DMS79 treated with DMSO at 0.1 percent for 48 hours (cell line): ENCODE measurements at places on chromosomes 6 and 20.

DNA sequence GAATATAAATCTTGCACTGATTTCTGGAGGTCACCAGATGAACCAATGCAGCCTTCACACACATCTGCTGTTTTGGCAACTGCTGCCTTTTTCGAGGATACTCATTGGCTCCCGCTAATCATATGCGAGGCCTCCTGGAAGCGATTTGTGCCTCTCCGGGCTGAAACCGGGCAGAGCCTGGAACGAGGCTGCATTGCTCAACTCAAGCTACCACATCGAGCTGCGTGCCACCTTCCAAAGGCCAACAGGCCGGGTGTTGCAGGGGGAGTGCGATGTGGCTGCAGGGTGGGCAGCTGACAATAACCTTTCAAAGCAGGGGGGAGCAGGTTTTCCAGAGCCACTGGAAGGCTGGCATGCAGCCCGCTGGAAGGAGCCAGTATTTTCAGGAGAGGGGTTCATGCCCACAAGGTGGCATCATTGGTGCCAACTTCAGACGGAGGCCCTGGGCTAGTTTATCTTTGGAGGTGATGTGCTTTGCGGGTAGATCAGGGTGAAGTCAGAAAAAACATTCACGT, 122.6 kb upstream of the IFNGR1 start:
- DNase-seq: no peak

GRCh38 chr20:17708675-17709360, 9.1 kb downstream of the BANF2 start:
- no peak for DNase-seq

DNA sequence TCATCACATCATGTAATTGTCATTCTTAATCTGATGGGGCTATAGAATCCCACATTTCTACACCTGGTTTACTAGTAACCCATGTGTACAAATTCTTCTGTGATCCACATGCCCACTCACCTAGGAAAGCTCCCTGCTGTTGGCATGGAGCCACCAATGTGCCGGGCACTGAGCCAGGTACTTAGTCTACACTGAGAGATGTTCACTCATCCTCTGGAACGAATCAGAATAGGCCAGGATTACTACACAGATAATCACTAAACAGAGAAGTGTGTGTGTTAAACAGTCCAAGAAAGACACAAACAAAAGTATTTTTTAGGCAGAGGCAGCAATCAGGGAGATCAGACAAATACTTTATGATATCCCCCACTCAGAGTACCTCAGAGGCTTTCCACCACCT, 193.2 kb upstream of the VGLL2 start:
- DNase-seq: no peak

DNA sequence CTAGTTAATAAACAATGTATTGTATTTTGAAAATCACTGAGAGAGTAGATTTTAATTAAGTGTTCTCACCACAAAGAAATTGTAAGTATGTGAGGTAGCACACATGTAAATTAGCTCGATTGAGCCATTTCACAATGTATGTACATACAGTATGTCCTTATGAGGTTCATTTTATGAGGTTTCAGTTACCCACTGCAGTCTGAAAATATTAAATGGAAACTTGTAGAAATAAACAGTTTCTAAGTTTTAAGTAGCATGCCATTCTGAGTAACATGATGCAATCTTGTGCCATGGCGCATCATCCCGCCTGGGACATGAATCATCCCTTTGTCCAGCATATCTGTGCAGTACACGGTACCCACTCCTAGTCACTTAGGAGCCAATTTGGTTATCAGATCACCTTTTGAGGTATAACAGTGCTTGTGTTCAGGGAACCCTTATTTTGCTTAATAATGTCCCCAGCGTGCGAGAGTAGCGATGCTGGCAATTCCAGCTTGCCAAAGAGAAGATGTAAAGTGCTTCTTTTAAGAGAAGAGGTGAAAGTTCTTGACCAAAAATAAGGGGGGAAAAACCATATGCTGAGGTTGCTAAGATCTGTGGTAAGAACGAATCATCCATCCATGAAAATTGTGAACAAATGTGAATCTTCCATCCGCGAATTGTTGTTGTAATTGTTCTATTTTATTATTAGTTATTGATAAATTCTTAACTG, 64.7 kb downstream of the KCNS1 start:
- no peak for DNase-seq

DNA sequence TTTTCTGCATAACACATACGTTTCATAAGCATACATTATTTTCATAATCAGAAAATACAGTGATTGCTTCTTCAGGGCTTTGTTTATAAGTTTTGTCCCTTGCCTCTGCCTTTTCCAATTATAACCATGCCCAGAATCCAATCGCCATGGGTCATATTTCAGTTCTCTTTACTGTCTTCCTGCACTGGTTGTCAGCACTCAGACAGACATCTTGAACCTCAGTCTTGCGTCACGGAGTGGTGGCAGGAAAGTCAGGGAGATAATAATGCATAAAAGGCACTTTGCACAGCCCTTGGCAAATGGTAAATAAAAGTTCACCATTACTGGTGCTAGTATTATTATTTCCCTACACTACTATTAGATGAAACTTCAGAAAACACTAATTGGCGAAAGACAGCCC, 7.2 kb downstream of the KIF16B start:
- no peak for DNase-seq

GRCh38 chr6:17705428-17705777, 1.3 kb downstream of the NUP153 start:
- peak; percentile 34 for DNase-seq

DNA sequence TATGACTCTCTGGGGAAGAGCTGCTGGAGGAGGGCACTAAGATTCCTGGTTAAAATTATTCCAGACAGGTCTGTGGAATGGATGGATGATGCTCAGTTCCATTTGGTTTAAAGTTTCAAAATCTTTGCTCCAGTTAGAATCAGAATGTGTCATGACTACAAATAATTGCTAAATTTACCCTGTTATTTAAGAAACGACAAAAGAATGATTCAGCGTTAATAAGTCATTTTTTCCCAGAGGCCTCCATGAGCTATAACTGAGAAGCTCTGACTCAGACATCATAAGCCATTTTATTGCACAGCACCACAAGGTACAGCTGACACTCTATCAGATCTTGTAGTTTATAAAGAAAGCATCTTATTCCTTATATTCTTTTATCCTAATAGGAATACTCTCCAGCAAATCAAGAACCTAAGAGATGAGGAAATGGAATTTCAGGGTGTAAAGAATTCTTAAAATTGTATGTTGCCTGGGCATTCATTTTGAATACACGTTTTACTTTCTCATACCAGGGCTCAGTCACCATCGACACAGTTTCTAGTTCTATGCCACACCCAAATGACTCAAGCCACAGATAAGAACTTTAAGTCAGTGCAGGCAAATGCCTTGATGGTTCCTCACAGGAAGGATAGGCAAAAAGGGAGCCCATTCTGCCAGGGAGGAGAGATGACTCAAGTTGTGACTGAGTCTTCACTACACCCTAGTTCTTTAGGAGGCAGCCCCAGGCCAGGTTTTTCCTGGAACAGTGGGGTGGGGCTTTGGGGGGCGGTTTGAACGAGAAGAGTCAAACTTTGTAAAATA, 636.0 kb downstream of the MMUT start:
- DNase-seq: no peak

- no peak for DNase-seq
Observed at GRCh38 chr6:169254456-169255316, 1.0 kb upstream of the THBS2 start.

- DNase-seq: no peak
Observed at GRCh38 chr6:154758125-154758524, 24.9 kb downstream of the SCAF8 start.

- peak; percentile 27 for DNase-seq
Observed at GRCh38 chr20:37902504-37903313, at the start of gene VSTM2L. Gene VSTM2L (plus strand): TSS chr20:37903127. CDS start chr20:37903351, 224 bp downstream.

DNA sequence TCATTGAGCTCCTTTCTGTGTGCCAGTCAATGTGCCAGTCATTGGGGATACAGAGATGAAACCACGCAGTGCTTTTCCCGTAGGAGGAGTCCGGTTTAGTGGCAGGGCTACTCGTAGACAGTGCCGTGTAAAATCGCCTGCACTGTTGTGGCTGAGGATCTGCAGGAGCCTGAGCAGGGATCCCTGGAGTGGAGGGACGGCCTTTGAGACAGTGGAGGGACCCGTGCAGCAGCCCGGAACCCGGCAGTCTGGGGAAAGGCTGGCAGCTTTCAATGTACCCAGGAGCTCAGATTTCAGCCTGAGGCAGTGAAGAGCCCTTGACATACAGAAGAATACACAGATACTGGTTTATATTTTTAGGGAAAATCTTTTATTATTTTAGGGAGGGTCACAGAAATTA, 203.3 kb downstream of the ARID1B start:
- DNase-seq: peak; percentile 88

DNA sequence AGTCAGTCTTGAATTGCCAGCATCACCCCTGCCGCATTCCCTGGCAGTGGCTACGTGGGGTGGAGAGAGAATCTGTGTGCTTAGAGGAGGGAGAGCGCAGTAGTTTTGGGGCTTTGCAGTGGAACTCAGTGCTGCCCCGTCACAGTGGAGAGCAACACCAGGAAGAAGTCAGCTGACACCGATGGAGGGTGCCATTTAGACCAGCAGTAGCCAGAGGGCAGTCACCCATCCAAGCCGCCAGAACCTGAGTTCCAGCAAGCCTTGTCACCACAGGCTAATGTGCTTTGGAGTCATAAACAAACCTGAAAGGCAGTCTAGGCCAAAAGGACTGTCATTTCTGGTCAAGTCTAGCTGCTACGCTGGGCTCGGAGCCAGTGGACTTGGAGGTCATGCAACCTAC, 22.0 kb upstream of the PERP start:
- DNase-seq: no peak

DNA sequence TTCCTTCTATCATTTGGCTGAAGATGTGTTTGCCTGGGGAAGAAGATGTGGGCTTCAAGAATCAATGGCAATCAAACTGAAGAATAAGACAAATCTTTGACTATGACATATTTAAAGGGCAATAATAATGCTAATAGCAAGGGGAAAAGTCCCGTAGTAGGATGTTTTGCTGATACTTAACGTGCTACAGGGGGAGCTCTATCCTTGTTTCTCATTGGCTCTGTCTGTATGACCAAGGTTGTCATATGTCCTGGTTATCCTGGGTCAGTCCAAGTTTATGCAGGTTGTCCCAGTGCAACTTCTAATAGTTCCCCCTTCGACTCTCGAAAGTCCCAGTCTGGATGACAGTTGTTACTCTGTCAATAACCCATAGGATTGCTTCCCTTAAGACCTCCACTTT, 321.3 kb downstream of the DHX35 start:
- DNase-seq: no peak
